Activated CD4-positive, alpha-beta T cell treated with anti-CD3 and anti-CD28 coated beads for 1 hour (primary cell): ENCODE measurements at places on chromosomes 12 and 14.
A peak's percentile ranks its signal among the peaks of the same experiment; 100 is the strongest.

DNA sequence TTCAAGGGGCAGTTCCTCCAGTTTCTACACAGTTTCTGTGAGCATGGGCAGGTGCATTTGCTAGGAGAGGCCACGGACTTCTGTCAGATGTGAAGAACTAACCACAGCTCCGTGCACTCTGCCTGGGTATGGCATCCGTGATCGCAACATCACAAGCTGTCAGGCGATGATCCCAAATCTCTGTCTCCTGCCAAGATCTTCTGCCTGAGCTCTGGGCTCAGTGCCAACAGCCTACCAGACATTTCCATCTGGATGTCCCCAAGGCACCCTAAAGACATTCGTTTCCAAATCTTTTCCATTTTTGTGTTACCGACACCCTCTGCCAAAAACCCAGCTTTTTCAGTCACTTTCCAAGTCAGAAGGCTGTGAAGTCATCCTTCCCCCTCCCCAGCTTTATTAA is 292.1 kb downstream of the GLT1D1 start:
- no peak for DNase-seq

- DNase-seq: no peak
Observed at GRCh38 chr12:54657105-54657607, 9.0 kb upstream of the DCD start.

GRCh38 chr12:108315486-108316105 is 23.5 kb downstream of the CMKLR1 start:
- no peak for DNase-seq

DNA sequence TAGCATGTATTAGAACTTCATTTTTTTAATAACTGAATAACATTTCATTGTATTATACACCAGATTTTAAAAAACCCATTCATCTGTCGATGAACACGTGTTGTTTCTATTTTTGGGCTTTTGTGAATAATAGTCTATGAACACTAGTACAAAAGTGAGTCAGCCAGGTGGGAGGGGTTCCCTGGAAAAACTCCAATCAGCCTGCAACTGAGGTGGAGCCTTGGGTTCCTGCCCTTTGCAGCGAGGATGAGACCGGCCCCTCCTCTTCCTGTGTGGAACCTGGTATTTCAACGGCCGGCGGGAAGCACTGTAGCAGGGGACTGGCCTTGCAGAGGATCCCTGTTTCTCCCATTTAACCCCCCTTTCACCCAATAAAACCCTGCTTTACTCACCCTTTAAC is 56.1 kb downstream of the LMNTD1 start:
- DNase-seq: no peak

DNA sequence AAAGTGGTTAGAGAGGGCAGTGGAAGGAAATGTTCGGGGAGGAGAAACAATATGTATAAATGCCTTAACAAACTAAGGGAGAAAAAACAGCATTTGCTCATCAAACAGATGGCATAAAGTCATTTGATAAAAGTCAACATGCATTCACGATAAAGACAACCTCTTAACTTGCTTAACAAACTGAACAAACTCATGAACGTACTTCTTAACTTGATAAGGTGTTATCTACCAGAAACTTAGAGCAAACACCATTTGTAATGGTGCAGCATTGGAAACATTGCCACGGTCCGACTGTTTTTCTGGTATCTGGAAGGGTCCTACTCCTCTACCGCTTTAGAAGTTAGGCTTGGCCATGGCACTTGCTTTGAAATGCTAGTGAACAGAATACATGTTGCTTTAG is 4.2 kb upstream of the RPS6KL1 start:
- no peak for DNase-seq

GRCh38 chr14:32986791-32987540 is 48.3 kb downstream of the NPAS3 start:
- no peak for DNase-seq

DNA sequence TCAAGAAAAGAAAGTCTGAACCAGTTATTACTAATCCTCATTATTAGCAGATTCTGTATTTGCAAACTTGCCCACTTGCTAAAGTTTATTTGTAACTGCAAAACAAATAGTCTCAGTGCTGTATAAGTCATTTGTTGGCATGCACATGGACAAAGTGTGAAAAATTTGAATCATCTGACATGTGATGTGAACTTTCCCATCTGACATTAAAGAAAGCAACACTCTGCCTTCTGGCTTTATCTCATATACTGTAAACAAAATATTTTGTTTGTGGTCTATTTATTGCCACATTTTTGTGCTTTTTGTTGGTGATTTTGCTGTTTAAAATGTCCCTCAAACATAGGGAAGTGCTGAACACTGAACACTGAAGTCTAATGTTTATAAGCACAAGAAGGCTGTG is 513.8 kb downstream of the RPL10L start:
- DNase-seq: no peak

- no peak for DNase-seq
Observed at GRCh38 chr12:90037740-90038139, 329.1 kb upstream of the ATP2B1 start.

GRCh38 chr12:49567611-49568441 is at the start of gene MCRS1:
Gene MCRS1 (minus strand): TSS chr12:49568142. CDS start chr12:49566731, 1,411 bp downstream.
- DNase-seq: peak; percentile 85

DNA sequence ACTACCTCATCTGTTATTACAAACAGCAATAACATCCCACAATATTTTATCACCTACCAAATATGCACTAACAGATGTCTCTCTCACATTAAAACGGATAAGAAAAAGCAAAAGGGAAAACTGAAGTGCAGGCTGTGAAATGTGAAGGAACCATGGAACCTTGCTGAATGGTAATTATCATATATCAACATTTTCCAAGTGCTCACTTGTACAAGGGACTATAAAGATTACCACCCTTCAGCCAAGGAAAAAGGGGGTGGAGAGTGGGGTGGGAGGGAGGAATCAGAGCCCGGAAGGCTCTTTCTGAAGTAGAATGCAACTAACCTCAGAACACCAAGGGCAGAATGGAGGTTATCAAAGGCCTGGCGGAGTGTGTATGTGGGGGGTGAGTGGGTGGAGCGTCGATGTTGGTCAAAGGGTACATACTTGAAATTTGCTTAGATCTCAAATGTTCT is 1.2 kb downstream of the SNX6 start:
- DNase-seq: no peak

DNA sequence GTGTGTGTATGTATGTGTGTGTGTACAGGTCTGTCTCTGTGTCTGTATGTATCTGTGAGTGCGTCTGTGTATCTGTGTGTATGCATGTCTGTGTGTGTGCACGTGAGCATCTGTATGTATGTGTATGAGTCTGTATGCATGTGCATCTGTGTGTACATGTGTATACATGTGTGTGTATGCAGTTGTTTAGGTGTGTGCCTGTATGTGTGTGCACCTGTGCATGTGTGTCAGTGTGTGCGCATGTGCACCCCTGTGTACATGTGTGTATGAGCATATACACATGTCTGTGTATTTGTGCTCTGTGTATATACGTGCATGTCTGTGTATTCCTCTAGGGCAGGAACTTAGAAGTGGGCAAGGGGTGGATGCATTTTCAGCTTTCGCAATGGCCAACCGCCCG is 116.0 kb downstream of the TMEM132C start:
- no peak for DNase-seq

DNA sequence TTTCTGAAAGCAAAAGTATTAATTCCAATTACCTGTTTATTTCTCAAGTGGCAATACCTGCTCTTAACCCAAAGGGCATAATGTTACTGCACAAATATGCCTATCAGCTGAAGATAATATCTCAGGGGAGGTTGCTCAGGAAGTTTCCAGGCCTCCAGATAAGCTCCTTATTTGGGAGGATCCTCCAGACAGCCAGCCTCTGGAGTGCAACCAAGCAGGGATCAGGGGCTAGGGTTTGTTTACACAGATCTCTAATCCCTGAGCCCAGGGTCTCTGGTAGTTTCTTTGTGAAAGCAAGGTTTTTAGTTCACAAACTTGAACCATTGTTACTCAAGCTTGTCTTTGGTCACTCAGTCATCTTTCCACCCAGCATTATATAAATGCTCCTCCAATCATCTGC is 124.4 kb downstream of the SLC38A4 start:
- DNase-seq: no peak

DNA sequence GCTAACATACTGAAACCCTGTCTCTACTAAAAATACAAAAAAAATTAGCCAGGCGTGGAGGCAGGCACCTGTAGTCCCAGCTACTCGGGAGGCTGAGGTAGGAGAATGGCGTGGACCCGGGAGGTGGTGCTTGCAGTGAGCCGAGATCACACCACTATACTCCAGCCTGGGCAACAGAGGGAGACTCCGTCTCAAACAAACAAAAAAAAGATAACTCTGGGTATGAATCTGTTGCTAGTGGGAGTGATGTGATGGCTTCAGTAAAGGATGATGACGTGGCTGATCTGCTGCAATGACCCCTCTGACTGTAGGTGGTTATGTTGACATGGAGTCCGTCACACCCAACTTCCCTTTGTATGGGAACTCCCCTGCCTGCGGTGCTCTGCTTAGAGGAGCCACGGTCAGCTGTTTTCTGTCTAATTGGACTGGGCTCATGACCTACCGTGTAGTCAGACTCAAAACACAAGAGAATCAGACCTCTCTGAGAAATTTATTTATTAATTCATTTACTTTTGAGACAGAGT is 59.1 kb upstream of the MED13L start:
- DNase-seq: no peak

GRCh38 chr12:117494833-117495655 is 133.6 kb upstream of the NOS1 start:
- DNase-seq: no peak

GRCh38 chr14:40248671-40249070 is 816.4 kb upstream of the FBXO33 start:
- DNase-seq: no peak

GRCh38 chr12:111758120-111758561 is 8.6 kb upstream of the ALDH2 start:
- DNase-seq: no peak

DNA sequence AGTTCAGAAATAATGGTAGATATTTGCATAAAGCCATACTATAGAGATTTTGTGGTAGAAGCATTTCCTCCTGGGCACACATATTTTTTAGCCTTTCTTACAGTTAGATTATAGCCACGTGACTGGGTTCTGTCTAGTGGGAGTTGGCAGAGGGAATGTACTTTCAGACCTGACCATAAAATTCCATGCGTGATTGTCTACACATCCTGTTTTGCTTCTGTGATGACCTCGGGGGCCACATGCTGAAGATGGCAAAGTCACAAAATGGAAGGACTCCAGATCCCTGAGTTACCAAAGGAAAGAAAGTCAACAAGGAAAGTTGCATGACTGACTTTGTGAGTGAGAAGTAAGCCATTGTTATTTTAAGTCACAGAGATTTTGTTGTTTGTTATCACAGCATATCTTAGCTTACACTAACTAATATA is 14.6 kb upstream of the MIA2 start:
- DNase-seq: no peak

DNA sequence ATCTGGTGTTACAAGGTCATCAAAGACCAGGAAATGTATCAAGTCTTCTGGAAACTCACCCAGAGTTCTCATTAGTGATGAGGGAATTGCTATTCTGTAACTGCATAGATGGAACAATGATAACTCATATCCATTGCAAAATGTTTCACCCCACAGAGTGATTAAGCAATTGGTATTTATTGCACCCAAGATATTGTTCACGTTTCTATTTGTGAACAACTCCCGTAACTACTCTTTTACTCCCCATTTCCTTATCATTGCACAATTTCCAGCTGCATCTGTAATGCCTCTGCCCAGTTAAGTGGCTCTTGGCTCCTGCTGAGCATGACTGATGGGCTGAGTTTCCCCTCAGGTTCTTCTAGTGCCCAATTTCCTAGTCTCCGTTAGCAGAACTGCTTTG is 108.7 kb upstream of the PRICKLE1 start:
- DNase-seq: no peak

DNA sequence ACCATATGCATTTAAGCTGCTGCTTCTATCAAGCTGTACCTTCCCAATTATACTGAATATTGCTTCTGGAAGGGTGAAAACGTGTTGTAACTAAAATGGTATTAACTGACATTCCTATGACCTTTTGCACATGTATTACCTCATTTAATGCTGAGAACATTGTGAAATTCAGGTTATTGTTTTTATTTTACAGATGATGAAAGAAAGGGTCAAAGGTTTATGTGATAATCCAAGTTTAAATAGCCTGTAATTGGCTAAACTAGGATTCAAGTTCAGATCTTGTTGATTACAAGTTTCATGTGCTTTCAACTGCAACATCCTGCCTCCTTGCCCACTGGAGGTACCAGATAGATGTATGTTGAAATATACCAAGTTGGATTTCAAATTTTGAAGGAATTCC is 433.3 kb upstream of the PRICKLE1 start:
- DNase-seq: no peak

- no peak for DNase-seq
Observed at GRCh38 chr14:30719137-30719536, 97.0 kb downstream of the SCFD1 start.

GRCh38 chr12:71415336-71416231 is 24.0 kb upstream of the LGR5 start:
- no peak for DNase-seq

- no peak for DNase-seq
Observed at GRCh38 chr14:28746247-28746646, 20.3 kb upstream of the FOXG1 start.

DNA sequence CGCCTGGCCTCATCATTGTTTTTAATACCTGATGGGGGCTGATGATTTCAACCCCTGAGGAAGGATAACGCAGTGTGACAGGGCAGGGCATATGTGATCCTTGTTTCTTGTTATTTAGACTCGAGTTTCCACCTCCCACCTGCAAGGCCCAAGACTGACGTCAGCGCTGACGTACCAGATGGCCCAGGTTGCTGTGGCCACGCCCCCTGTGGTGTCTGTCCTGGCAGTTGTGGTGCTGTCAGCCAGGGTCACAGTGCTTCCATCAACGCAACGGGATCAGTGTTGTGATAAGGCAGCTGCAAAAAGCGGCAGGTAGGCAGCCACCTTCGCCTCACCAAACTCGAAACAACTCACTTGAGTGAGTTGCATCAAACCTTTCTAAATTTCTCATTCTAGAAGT is 18.4 kb downstream of the DDX51 start:
- DNase-seq: no peak

- DNase-seq: no peak
Observed at GRCh38 chr14:72591391-72591790, 302.5 kb downstream of the DPF3 start.

DNA sequence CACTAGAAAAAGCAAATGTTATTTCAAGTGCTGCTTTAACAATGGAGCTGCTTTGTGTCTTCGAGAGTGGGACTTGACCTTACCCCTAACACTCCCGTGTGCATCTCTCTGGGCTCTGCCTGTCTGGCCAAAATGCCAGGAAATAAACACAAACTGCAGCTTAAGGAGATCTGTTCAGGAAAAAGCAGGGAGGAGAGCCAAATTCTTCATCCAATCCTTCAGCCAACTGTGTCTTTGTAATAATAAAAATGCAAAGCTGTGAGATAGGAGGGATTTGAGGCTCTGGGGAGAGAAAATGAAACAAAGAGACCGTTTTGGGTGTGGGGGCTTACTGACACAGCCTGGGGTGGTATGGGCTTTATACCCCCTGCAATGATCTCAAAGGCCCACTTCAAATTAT is 85.8 kb upstream of the WSCD2 start:
- DNase-seq: no peak
